CD4-positive, alpha-beta T cell treated with Interleukin-4 for 4 hours (primary cell): ENCODE measurements at places on chromosomes 5 and 9.

- DNase-seq, result no peak
These were observed 52.1 kb upstream of the ARL15 start for GRCh38 chr5:54362434-54362833.

- no peak for DNase-seq
These were observed 79.6 kb downstream of the DROSHA start for GRCh38 chr5:31452314-31452713.

- DNase-seq, result no peak
These were observed 223.7 kb downstream of the PAPPA start for GRCh38 chr9:116377179-116377798.

GRCh38 chr9:129362287-129363000 lies 184.4 kb upstream of the IER5L start:
- DNase-seq, result no peak

DNA sequence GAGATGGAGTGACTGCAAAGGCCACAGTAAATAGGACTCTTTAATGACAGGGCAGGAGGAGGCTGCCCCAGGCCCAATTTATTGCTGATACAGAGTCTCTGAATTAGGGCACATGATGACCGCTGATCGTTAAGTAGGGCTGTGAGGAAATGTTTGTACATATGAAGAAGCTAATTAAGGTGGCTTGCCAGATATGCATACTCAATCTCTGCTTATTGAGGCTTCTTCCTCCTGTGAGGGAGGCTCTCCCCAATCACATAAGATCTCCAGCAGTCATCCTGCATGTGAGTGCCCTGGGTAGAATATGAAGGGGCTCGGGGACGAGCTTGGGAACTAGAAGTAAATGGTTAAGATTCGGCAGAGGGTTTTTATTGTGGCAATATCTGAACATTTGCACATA lies 8.2 kb upstream of the CD180 start:
- DNase-seq, result no peak

DNA sequence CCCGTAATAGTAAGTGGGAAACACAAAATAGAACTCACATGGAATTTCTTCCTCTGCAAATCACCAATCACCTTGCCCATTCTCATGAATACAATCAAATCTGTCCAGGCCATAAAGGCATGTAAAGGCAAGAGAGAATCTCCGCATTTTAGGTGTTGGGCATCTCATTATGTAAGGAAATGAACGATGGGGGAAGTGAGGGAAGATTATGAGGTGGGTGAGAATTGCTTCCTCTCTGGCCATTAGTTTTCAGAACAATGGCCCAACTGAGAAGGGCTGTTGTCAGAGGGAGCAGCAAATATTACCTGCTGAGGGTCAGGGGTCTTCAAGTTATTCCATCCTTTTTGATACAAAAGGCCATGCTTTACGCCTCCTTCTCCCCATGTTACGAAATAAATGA lies 455.1 kb downstream of the ARHGEF28 start:
- no peak for DNase-seq

GRCh38 chr5:61991430-61991829 lies 314.6 kb upstream of the KIF2A start:
- DNase-seq, result no peak

DNA sequence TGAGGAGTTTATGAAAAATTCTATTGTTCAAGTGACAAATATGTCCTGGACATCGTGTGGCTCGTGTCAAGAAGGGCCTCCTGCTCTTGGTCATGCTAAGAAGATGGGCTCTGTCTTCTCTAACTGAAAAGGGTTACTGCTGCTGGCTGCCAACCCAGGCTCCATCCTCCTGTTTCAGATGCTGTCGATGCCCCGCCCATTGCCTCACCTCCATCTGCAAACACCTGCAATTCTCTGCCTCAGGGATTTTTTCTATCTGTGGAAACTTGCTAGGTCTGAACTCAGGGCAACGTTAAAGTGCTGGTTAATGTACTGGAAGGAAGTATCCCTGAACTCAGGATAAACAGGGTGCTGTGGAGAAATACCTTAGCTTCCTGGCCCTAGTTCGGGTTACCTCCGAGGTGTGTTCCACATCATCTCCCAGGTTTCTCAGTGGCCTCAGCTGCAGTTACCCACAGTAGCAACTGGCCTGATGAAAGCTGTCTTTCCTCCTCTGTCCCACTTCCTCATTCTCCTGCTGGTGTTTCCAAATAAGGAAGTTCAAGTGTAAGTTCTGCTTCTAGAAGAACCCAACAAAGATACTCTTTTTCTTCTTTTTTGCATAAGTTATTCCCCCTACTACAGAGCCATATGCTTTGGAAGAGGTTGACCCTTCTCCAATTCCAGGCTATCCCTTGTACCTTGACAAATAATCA lies 151.7 kb upstream of the SMIM23 start:
- DNase-seq, result peak; percentile 9

GRCh38 chr5:131281133-131281867 lies 17.4 kb downstream of the CDC42SE2 start:
- peak; percentile 90 for DNase-seq

GRCh38 chr5:139849942-139850341 lies 54.3 kb downstream of the PSD2 start:
- no peak for DNase-seq

GRCh38 chr9:81125446-81126092 lies 563.8 kb downstream of the TLE1 start:
- DNase-seq, result no peak

DNA sequence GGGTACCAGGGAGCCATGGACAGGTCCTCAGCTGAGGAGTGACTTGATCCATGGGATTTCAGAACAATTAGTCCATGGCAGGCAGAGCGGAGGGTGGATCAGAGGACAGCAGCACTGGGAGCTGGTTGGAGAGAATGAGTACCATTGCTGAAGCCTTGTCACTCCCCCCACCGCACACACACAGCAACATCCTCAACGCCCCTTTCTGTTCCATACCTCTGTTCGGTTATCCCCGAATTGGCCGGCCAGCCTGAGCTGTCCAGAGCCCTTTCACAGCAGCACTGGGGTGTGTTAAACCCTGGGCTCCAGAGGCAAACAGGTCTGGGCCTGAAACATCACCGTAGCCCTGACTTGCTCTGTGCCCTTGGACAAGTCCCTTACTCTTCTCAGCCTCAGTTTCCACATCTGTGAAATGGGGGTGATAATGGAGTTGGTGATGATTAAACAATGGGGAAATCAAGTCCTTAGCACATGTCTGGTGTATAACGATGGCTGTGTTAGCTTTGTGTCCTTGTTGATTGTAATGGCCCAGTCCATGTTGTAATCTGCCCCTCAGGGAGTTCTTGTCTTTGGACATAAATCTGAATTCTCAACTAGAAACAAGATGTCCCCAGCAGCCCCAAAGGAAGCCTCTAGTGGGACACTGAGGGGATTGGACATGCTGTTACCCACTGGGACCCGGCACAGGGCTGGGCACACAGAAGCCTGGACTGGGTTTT lies 16.9 kb downstream of the GSN start:
- no peak for DNase-seq

- DNase-seq, result no peak
These were observed 88.7 kb downstream of the CFAP90 start for GRCh38 chr5:7762267-7762666.

GRCh38 chr5:60494635-60495034 lies 205.3 kb downstream of the DEPDC1B start:
- no peak for DNase-seq

- DNase-seq, result no peak
These were observed 8.3 kb downstream of the GPR150 start for GRCh38 chr5:95627971-95628810.

- no peak for DNase-seq
These were observed 26.1 kb downstream of the RALGDS start for GRCh38 chr9:133094842-133095393.

DNA sequence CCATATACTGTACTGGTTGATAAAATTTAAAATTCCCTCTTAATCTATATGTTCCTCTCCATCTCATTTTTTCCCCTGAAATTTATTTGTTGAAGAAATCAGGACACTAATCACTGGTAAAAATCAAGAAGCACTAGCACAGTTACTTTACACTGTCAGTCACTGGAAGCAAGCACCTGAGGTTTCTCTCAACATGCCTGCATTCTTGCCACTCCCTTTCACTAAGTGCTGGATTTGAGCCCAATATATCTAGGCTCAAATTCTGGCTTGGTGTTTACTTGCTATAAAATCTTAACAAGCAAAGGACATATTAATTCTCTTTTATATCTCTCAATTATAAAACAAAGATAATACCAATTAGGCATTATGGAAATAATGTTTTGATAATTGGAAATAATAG lies 58.6 kb downstream of the DIAPH1 start:
- no peak for DNase-seq

DNA sequence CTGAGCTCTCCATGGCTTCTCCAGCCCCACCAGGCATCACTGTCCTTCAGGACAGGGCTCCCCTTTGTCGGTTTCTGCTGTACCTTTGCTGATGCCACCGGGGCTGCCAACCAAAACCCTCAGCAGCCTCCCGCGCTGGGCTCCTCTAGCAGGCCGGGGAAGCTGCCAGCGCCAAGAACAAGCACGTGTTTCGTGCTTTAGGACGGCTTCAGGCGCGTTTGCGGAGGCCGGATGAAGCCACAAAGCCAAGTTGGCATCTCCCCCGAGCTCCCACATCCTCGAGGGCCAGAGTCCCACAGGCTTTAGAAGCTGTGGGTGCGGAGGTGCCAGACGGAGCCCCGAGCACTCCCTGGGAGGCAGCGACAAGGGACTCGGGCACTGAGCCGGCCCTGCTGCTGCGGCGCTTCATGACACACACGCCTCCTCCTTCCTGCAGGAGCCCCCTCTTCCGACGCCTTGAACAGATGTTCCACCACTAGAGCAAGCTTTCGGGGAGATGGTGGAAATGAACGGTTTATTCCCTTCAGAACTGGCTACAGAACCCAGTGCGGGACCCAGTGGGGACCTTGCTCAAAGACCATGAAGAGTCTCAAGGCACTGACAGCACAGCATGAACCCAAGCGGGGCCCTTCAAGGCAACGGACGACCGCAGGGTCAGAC lies 36.7 kb downstream of the SARDH start:
- DNase-seq, result no peak

DNA sequence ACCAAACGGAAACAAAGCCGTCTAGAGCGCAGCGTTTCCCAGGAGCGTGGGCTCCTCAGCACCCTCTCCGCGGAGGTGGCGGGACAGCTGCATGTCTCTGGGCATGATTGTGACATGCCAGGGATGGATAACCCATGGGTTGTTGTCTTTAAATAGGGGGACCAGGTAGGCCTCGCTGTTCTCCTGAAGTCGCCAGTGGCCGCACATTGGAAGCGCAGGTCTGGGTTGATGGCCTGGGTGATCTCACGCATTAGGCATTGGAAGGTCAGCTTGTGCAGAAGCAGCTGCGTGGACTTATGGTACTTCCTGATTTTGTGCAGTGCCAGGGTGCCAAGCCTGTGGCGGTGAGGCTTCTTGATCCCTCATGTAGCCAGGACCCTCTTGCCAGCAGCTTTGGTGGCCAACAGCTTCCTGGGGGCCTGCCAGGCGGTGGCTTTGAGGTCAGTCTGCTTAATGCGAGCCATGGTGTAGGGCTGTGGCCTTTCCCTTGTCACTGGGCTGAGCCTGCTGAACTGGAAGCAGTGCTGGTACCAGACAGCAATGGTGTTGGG lies 6.3 kb upstream of the TAF11L3 start:
- no peak for DNase-seq

- peak; percentile 29 for DNase-seq
These were observed 234.3 kb upstream of the ANKH start for GRCh38 chr5:15105799-15106393.

GRCh38 chr5:157459715-157460599 lies at the start of gene NIPAL4:
TSS of gene NIPAL4 (plus strand) at chr5:157460213. CDS start at chr5:157460321, 108 bp downstream.
- DNase-seq, result no peak

GRCh38 chr5:25181249-25181648 lies 536.5 kb upstream of the CDH10 start:
- DNase-seq, result no peak

GRCh38 chr9:33718987-33719386 lies 76.4 kb upstream of the PRSS3 start:
- no peak for DNase-seq

GRCh38 chr9:15353892-15354291 lies 46.9 kb upstream of the TTC39B start:
- DNase-seq, result no peak

GRCh38 chr5:72623936-72624335 lies 116.7 kb upstream of the ZNF366 start:
- no peak for DNase-seq

- DNase-seq, result no peak
These were observed 54.0 kb upstream of the C5orf58 start for GRCh38 chr5:170178814-170179213.

GRCh38 chr9:95284162-95285080 lies 33.1 kb downstream of the FANCC start:
- DNase-seq, result no peak

DNA sequence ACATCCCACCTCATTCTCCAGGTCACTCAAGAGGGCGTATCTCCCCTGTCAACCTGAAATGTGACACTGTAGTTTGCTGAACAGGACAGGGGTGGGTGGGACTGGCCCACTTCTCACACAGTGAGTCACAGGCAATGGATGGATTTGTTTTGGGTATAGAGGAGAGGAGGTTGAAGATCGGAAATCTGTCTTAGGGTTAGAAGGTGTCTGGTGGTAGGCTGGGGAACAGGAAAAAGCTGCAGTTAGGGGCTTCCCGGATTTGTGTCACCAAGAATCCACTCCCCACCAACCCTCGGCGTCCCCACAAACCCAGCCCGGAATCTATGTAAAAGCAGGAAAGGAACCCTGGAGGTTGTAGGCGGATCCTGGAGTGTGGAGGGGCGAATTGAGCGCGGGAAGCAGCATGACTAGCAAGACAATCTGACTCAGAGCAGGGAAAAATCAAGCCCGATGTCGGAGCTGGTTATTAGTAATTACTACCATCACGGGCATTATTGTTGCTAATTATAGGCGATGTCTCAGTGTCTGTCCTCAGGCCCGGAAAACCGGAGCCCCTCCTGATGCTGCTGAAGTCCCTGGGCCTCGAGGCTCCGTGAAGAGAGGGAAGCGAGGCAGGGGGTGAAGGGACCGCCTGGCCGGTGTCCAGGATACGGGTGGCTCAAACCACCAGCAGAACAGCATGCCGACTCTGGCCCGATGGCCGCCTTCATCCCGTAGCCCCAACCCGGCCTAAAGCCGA lies 1.7 kb upstream of the IRX1 start:
- no peak for DNase-seq

- no peak for DNase-seq
These were observed 798 bp downstream of the PITX1 start for GRCh38 chr5:135032999-135033861.

- no peak for DNase-seq
These were observed 68.9 kb upstream of the TLE1 start for GRCh38 chr9:81758123-81758797.

GRCh38 chr9:24073007-24073592 lies 247.1 kb upstream of the ELAVL2 start:
- no peak for DNase-seq

DNA sequence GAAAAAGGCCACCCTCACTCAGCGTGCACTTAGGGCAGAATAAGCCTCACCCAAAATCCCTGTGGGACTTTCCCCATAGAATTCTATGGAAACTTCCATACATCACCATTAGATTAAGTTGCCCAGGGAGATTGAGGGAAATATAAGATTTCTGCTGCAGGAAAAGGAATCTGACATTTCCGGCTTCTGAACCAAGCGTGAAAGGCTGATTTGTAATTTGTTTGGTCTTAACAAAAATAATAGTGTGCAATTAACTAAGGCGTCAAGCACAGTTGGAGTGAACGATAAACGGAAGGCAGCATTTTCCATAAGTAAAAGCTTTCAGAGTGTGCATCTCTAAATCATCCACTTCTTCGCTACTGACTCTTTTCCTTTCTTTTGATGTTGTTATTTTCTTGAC lies 14.0 kb downstream of the UBE2QL1 start:
- DNase-seq, result no peak
